H54 (cell line): ENCODE measurements at places on chromosomes 2 and 18.

GRCh38 chr2:85754313-85755095 lies 713 bp downstream of the ATOH8 start:
- no peak for DNase-seq

- no peak for DNase-seq
Measured at GRCh38 chr2:73972846-73973245, 11.9 kb upstream of the TET3 start.

GRCh38 chr2:2501454-2502200 lies 170.6 kb upstream of the MYT1L start:
- DNase-seq = no peak

DNA sequence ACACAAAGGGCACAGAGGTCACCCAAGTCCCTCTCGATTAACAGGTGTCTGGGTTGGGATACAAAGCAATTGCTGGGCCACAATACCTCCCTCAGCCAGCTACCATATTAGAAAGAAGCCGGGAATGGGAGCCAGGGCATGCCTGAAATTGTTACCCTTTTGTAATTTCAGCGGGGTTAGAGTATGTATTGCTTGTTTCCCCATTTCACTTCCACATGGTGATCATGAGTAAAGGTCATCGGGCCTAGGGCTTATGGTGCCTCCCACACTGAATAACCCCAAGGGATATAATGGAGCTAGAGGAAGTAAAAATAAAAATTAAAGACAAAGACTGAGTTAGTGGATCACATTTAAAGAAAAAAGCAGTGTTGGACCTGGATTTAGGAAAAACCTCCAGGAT lies 437.2 kb upstream of the KLHL29 start:
- no peak for DNase-seq

DNA sequence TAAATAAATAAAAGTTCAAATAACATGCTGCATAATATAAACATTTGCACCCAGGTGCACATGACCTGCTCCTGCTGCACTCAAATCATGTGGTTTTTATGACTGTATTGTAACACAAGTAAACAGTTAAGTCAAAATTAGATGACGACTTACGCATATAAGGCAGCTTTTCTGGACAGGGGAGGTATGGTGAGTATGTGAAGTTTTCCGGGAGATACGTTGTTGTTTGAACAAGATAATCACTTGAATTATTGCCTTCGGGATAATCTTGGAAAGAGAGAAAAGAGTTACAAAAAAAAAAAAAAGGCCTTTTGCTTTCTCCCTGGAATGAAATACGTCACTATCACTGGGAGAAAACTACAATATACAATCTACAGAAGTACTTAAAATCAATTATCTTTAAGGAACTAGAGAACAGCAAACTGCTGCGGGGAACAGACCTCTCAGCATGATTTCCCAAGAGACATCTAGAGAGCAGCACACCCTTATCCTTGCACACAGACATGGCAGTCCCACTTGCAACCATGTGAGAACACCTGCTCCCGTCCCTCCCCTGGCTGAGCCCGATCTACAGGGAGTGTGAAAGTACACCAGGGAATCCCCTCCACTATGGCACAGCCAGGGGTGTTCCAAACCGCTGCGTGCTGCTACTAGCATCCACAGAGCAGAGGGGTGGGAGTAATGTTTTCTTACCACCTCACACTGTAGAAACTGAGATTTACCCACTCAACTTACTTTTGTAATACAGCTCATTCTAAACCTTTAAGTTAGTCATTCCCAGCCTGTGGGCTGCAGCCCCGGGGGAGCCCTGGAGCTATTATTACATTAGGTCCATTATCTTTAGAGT lies 26.3 kb downstream of the B4GALT6 start:
- DNase-seq = no peak

GRCh38 chr2:145538661-145539350 lies 1018.9 kb upstream of the ZEB2 start:
- DNase-seq = no peak

DNA sequence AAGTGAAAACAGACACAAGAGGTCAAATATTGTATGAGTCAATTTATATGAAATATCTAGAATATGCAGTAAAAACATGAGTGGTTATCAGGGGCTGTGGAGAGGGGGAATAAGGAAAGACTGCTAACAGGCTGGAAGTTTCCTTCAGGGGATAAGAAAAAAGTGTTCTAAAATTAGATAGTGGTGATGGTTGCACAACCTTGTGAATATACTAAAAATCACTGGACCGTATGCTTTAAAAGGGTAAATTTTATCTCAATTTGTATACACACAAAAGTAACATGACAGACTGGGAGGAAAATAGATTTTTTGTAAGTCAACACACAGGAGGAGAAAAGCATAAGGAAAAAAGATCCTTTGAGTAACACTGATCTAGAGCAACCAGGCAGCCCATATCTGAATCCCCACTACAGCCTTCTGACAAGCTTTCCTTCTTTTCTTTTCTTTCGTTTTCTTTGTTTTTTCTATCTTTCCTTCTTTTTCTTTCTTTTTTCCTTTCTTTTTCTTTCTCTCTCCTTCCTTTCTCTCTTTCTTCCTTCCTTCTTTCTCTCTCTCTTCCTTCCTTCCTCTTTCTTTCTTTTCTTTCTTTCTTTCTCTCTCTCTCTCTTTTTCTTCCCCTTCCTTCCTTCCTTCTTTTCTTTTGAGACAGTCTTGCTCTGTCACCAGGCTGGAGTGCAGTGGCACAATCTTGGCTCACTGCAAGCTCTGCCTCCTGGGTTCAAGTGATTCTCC lies 95.4 kb downstream of the AAK1 start:
- no peak for DNase-seq

GRCh38 chr2:68045342-68045741 lies 17.5 kb downstream of the C1D start:
- no peak for DNase-seq
